CD4-positive, alpha-beta T cell treated with Interleukin-17A for 4 hours (primary cell): ENCODE measurements at places on chromosomes 11 and 22.
A peak's percentile ranks its signal among the peaks of the same experiment; 100 is the strongest.

- DNase-seq, result no peak
Measured at GRCh38 chr22:39721206-39722031, 150.9 kb downstream of the CACNA1I start.

DNA sequence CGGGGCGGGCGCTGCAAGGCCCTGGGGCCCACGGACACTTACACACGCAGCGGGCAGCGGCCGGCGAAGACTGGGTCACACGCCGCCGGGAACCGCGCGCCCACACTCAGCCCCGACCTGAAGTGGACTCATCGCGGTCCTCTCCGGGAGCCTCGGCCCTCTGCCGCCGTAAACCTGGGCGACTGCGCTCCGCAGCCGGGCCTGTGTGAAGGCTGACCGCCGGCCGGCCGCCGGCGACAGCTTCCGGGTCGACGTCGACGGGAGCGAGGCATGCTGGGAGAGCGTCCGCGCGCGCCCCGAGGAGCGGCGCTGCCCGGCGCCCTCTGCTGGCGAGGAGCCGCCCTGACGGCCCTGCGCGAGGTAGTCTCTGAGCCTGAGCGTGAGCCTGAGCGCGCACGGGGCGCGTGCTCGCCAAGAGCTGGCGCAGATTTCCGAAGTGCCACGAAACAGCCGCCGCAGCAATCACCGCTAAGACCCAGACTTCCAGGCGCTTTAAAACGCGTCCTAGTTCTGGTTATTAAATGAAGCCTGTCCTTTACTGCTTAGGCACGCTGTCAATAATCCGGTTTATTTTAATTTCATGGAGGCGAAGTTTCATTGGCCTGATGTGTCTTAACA lies at the start of gene SNX19:
TSS of gene SNX19 (minus strand) at position 242 of the 618 bp plus-strand sequence. CDS start 540 bp downstream, outside the sequence.
- DNase-seq, result peak; percentile 93

- DNase-seq, result no peak
Measured at GRCh38 chr11:73215191-73216134, 2.6 kb upstream of the P2RY2 start.

DNA sequence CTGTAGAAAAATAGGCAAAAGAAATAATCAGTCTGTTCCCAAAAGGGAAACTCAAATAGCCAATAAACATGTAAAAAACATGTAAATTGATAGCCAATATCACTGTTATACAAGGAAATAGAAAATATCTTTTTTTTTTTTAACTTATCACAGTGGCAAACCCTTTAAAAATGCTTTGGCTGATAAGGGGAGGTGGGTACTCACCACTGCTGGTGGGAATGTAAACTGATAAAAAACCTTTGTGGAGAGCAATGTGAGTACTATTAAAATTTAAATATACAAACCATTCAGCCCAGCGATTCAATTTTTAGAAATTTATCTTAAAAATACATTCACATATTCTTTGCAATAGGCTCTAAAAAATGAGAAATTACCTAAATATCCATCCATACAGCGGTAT lies 3.6 kb downstream of the RPUSD4 start:
- DNase-seq, result no peak

GRCh38 chr22:27990451-27990840 lies 71.4 kb upstream of the PITPNB start:
- DNase-seq, result no peak

DNA sequence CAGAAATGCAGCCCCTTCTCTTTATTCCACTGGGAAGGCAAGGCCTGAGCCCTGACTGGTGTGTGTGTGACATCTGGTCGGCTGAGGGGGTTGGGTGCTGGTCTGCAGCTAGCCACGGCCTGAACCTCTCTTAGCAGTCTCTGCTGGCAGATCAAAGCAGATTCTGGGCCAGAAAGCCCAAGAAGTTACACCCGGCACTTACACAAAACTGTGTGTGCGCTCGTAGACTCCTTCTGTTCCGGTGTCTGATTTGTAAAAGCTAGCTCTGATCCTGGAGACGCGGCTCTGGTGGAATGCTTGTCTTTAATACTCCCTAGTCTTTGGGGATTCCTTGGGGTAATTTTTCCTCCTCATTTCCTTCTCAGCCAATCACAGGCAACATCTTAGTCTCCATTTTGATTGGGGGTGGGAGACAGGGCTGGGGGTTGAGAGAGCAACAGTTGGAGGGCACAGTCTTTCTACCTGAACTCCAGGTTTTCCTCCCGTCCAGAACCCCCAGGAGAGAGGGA lies 5.5 kb downstream of the PKNOX2 start:
- DNase-seq, result no peak

GRCh38 chr22:29475550-29475949 lies 4.5 kb upstream of the NEFH start:
- no peak for DNase-seq

- DNase-seq, result no peak
Measured at GRCh38 chr11:23480736-23481135, 620.5 kb upstream of the CCDC179 start.

- DNase-seq, result no peak
Measured at GRCh38 chr11:1208394-1209261, 14.2 kb upstream of the MUC5B start.

DNA sequence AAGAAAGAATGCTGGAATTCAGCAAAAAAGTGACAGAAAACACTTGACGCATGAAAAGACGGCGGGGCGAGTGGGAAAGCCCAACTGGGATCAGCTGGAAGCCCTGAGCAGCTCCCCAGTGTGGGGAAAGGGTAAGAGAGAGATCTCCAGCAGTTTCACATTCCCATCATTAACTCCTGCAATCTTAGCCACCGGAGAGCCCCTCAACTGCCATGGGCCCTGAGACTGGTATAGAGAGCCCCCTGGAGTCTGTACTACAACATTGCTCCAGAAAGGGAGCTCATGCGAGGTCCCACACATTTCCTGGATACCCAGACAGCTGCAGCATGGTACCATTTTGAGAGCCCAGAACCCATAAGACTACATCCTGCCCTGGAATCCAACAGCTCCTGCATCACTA lies 31.1 kb downstream of the MRGPRX4 start:
- no peak for DNase-seq

DNA sequence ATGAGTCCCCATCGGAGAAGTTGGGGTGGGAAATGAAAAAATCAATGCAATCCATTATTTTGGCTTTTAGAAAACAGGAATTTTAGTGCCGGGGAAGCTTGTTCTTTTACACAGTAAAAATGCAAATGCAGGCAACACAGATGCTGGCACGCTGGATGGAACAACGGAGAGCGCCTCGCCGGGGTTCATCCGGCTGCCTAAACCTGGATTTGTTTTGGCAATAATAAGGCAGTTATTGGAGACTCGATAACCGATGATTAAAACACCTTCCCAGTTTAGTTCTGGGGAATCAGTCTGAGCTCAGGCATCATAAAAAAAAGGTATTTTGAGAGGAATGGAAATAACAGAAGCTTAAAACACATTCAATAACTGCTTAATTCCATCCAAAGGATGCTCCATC lies 2.9 kb downstream of the DSCAML1 start:
- no peak for DNase-seq

- DNase-seq, result no peak
Measured at GRCh38 chr22:43113526-43114251, 3.1 kb downstream of the BIK start.

DNA sequence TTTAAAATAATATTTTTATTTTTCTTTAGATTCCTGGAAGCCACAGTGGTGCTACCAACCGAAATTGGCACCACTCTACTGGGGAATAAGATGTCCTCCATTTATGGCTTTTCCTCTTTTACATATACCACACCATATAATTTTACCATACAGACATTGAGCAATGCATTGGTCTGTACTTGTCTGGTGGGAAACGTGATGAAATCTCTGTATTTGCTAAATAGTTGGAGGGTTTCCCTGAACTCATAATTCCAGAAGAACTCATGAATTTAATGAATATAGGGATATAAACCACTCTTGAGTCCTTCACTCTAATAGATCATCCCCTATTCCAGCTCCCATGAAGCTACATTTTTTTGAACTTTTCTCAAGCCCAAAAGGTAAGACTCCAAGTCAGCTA lies 28.0 kb upstream of the MMP13 start:
- no peak for DNase-seq

GRCh38 chr11:1281326-1281973 lies 28.0 kb downstream of the TOLLIP start:
- no peak for DNase-seq

GRCh38 chr11:14026961-14027360 lies 64.4 kb downstream of the SPON1 start:
- no peak for DNase-seq

- no peak for DNase-seq
Measured at GRCh38 chr11:34595391-34595790, 25.5 kb upstream of the EHF start.

GRCh38 chr11:82869657-82870056 lies 30.6 kb downstream of the PRCP start:
- no peak for DNase-seq

DNA sequence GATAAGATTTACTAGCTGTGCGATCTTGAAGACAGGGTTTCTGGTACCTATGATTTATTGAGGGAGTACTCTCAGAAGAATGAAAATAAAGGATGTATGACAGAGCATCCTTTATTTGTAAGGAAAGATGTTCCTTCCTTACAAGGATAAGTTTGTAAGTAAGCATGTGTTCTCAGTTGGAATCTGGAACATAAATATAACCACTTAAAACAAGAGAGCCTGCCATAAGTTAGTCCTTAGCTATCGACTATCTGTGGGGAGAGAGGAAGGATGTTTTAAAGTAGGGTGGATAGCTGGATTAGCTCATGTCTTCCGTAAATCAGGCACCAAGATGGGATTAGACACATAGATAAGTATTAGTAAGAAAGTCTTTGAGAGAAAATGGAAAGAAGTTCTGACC lies 192.6 kb upstream of the CARD18 start:
- no peak for DNase-seq

DNA sequence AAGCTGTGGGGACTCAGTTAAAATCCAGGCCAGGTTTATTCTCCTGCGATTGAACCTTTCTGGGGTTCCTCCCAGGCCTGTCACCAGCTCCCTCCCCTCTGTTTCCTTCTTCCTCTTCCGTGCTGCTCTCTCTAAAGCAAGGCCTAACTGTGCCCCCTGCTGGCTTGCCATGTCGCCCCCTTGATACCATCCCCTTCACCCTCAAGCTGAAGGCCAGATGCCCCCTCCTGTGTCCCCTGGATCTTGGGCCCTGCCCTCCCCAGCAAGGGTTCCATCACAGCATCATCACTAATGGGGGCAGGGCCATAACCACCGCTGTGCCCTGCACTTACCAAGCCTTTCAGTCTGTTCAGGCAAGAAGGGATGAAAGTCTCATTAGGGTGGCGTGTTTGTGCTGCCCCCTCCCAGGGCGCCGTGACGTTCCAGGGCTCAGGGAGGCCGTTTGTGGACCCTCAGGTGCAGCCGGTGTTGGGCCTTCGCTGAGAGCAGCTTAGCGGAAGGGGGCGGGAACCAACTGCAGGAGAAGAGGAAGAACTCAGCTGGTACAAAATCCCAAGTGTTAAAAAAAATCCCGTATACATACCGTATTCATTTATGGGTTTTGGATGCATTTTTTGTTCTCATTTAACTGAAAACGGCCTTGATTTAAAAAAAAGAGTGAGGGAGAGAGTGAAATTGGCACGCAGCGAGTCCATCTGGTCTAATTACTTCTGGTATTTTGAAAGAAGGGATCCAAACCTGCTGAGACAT lies 69.9 kb downstream of the MPPED1 start:
- DNase-seq, result peak; percentile 33

- no peak for DNase-seq
Measured at GRCh38 chr11:90798769-90799168, 575.9 kb upstream of the CHORDC1 start.

- DNase-seq, result no peak
Measured at GRCh38 chr11:86374586-86374985, at the start of gene CCDC81. Gene CCDC81, plus strand, starts transcription at chr11:86374887. Its CDS starts 277 bp downstream, at chr11:86375164.

DNA sequence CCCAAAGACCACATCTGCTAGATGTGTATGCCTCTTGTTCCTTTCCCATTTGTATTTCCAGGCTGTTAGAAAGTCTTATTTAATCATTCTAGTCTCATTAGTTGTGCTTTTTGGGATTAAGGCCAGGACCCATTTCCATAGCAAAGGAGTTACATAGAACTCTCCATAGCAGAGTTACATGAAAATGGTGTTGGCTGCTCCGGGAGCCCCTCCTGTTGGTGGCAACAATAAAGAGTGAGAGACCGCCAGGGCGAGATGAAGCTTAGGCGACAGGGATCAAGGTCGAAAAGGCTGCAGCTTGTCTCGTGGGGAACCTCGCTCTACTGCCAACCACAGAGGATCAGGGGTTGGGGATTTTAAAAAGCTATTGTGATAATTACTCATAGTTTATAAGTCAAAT lies 58.3 kb downstream of the GRIK4 start:
- DNase-seq, result no peak

DNA sequence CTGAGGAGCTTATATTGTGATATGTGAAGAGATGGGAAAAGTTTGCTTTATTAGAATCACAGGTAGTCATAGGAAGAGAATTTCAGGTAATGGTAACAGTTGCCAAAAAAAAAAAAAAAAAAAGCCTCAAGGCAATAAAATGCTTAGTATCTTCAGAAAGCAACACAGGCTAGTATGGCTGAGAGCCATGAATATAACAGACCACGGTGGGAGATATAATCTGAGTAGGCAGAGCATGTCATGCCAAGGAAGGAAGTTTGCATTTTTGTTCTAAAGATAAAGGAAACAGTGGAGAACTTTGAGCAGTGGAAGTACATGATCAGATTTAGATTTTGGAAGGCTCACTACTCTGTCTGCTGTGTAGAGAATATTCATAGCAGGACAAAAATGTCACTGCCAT lies 211.4 kb downstream of the ETS1 start:
- no peak for DNase-seq

GRCh38 chr22:17957693-17958092 lies 66.7 kb downstream of the MICAL3 start:
- DNase-seq, result no peak

DNA sequence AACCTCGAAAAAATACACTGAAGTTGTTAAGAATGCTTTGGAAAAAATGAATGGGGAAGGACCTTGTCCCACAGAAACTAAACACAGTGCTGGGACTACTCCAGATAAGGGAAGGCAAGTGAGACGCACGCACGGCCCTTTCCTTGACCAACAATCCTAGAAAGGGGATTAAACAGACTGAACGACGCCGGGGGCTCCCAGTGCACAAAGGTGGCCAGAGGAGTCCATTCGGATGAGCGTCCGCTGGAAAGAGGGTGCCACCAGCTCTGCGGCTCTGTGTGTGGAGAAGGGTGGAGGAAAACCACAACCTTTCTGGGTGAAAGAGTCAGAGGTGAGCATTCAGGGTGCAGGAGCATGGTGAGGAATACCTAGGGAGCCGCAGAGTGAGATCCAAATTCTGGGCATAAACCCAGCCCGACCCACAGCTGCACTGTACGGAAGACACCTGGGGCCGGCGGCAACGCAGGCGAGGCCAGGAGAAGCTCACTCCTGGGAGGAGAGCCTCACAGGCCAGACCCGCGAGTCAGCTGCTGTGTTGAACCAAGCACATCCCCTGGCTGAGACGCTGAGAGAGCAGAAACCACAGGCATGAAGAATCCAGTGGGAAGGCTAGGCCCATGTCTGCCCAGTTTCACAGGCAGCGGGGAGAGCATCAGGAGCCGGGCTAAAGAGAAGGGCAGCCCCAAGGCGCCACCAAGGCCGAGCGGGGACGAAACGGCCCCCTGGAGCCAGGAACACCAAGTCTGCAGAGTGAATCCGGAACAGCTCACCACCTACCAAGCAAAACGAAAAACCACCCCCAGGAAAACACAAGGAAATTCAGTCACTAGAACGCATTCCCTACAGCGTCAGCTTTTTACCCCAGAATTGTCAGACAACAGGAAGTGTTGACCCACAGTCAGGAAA lies 177.1 kb downstream of the BRD1 start:
- DNase-seq, result no peak

- DNase-seq, result no peak
Measured at GRCh38 chr11:126510621-126511370, 155.3 kb downstream of the ST3GAL4 start.

GRCh38 chr11:72989727-72990126 lies 152.4 kb downstream of the FCHSD2 start:
- no peak for DNase-seq
